ENCODE measurements at places on chromosomes 16 and 17.
A peak's percentile ranks its signal among the peaks of the same experiment; 100 is the strongest.

DNA sequence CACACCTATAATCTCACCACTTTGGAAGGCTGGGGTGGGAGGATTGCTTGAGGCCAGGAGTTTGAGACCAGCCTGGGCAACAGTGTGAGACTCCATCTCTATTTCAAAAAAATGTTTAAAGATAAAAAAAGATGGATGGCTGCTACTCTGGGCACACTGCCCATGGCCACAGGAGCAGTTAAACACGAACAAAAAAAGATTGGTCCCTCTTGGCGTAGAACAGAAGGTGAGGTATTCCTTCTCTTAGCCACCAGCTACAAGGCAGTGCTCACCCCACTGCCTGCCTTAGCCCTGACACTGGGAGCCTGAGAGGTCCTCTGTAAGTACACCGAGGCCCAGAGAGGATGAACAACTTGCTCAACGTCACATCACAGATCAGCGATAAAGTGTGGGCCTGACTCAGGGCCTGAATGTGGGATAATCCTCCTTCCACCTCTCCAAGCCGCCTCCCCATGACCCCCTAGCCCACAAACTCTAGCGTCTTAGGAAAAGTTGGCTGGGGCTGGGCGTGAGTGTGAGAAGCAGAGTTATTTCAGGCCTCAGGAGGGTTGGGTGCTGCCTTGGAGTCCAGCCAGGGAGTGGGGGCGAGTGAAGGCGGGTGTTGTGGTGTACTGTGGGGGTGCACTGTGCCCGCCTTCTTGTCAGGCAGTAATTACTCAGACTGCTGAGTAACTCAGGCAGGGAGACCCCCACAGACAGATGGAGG lies 2.3 kb upstream of the DPH1 start:
- no peak for DNase-seq

DNA sequence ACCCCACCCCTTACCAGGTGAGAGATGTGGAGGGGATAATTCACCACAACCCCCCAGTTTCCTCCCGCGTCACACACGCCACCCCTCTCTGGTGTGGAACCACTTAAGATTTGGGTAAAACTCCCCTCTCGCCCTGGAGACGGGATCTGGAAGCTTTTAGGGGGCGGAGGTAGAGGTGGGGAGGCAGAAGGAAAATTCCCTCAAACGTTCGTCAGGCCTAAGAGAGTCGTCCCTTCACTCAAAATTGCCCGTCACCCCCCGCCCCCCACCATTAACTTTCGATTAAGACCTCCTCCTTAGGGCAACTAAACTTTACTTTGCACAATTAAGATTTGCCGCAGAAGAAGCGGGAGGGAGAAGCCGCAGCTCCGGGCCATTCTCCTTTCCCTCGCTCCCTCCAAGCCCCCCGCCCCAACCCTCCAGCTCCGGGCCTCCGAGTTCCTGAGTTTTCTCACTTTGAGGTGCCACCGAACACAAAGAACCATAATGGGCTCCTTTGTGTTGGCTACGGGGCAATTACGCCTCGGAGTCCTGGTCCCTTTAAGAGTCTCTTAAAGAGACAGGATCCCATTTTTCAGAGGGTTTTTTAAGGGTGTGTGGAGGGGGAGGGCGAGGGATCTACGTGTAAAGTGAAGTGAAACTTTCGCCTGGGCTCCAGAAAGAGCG lies 985 bp upstream of the FZD2 start:
- peak; percentile 28 for DNase-seq

GRCh38 chr17:78879635-78880186 lies 23.3 kb downstream of the CEP295NL start:
- no peak for DNase-seq

DNA sequence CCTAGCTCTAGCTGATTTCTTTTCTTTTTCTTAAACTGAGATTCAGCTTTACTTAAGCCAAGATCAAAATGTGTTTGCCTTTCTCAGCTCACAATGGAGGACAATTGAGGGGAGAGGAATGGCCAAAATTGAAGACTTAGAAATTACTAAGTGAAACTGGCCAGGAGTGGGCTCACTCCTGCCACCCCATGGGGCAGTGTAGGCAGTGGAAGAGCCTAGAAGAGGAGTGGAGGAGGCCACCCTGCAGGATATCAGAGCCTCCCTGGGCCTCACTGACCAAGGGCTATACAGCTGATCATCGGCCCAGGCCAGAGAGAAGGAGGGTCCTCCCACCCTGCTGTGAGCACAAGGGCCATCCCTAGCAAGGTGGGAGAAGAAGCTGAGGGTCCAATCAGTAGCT lies 119.8 kb downstream of the CCT6B start:
- DNase-seq = no peak

GRCh38 chr17:18038149-18038850 lies 668 bp downstream of the ATPAF2 start:
- DNase-seq = no peak

DNA sequence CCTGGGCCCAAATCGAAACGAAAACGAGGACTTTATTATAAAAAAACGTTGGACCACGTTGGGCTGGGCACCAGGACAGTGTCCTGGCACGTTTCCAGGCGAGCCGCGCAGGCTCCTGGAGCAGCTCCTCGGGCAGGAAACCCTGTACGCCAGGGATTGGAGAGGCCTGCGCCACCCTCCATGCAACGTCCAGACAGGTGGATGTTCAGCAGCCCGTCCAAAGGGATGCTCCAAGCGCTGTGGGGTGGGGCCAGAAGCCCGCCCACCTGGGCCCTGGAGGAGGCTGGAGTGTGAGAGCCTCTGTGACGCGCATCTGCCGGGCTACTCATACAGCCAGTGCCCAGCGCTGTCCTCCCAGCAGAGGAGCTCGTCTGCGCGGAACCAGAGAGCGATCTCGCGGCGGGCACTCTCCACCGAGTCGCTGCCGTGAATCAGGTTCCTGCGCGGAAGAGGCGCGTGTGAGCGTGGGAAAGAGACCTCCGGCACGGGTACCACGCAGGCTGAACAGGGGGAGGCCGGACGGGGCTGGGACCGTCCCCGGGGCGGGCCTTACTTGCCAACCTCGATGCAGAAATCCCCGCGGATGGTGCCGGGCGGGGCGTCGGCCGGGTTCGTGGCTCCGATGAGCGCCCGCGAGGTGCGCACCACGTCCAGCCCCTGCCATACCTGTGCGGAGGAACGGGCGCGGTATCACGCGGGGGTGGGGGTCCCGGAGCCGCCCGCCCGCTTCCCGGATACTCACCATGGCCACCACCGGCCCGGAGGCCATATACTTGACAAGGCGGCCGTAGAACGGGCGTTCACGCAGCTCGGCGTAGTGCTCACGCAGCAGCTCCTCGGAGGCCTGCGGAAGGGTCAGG lies 785 bp downstream of the NME3 start:
- peak; percentile 64 for DNase-seq

DNA sequence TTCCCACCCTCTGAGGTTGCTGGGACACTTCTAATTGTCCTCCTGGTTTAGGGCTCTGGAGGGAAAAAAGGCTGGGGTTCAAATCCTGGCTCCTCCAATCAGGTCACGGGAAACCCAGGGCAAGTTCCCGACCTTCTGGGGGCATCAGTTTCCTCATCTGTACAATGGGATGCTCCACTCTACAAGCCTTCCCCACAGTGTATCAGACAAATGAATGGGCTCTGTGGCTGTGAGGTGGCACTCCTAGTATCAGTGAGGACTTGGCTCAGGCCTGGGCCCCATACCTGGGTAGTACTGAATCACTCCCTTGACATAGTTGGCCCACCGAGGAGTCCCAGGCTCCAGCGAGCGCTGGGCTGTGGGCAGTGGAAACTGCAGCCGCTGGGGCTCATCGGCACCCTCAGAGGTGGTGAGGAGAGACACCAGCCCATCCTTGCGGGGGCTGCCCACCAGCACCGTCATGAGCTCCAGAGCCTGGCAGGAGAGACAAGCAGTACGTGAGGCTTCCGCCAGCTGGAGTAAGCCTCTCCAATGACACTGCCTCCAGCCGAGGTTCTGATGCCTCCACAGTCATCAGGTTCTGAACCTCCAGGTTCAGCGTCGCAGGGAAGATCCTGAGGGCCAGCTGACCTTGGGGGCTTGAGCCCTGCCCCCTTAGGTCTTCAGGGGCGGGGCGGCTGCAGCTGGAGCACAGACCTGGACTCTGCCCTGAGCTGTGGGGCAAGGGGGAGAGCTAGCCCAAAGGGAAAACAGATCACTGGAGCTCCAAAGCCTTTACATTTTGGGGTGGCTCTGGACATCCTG lies 1.2 kb downstream of the GALK1 start:
- no peak for DNase-seq

- no peak for DNase-seq
Observed at GRCh38 chr16:55376045-55376444, 52.0 kb downstream of the IRX6 start.

DNA sequence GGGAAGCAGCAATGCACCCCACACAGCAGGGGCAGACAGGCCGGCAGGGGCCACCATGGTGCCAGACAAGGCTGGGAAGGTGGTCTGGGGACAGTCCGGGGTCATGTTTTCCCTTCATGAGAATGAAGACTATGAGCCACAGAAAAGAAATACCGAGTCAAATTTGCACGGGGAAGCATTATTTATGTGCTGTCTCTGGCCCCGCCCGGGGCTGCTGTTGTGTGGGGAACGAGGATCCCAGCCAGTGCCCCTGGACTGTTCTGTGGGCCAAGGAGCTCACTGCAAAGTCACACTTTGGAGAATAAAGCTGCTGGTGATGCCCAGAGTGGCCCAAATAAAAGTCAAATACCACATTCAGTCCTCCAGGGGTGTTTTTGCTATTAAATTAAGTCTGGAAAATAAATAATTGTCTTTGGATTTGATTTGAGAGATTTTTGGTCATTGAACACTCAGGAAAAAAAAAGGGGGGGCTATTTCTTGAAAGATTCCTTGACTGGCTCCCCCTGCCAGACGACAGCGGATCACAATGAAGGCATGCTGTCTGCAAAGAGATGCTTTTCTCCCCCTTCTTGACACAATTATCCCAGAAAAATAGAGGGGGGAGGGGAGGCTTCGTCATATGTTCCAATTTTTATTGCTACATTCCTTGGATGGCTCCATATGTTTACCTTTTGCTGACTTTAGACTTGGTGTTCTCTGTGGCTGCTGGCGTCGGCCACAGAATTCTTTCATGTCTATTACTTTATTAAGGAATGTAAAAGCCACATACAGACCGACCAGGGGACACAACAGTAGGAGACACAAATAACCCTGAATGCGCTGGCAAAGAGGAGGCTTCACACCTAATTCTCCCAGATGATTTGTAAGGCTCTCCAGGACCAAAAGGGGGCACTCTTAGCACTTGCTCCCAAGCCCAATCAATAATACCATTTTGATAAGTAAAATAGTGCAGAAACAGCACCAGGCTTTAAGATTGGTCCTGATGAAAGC lies 27.1 kb upstream of the ANKFN1 start:
- peak; percentile 19 for DNase-seq

DNA sequence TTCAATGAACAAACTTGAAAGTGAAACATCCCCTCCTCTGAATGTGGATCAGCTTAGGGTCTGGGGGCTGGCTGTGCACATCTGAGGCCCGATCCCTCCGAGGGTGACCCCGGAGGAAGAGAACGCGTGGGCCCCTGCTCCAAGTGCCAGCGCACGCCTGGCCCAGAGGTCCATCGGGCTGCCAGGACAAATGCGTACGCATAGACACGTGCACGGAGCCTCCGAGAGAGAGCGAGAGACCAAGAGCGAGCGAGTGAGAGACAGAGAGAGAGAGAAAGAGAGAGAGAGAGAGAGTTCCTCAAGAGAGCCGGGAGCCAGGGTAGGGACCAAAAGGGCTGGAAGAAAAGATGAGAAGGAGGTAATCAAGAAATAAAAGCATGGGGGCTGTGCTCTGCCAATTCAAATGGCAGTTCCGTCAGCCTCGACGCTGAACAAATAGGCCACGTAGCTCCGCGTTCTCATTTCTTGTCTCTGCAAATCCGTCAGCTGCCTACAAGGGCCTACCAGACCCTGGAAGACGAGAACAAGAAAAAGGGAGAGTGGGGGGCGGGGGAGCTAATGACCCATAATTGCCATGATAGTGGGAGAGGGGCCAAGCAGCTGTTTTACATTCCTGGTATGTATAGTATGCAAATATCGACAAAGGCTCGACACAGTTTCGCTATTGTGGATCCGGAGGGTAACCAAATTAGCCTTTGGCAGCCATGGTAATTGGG lies 435.3 kb upstream of the ZFHX3 start:
- no peak for DNase-seq

DNA sequence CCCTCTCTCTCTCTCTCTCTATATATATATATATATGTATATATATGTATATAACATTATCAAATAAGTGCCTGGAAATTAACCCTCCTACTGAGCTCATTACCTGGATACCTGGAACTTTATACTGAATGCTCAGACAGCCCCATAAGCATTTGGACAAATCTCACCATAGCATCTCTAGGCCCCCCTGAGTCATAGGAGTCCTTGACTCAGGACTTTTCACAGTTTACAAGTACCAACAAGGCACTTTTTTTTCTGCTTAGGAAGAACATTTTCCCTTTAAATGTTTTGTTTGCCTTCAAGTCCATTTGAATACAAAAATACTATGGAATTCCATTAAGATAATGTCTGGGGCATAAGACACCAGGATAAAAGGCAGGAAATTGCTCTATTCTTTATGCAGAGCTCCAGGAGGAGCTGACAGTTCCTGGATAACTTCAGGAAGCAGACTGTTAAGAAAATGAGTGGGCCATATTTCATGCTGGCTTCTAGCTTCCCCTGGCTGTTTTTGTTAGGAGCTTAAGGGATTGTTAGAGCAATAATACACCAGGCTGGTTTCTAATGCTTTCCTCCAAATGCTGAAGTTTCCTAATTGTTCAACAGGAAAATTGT lies 171.7 kb upstream of the ASIC2 start:
- DNase-seq = no peak

- no peak for DNase-seq
Observed at GRCh38 chr16:89137666-89138512, 33.7 kb upstream of the CDH15 start.

DNA sequence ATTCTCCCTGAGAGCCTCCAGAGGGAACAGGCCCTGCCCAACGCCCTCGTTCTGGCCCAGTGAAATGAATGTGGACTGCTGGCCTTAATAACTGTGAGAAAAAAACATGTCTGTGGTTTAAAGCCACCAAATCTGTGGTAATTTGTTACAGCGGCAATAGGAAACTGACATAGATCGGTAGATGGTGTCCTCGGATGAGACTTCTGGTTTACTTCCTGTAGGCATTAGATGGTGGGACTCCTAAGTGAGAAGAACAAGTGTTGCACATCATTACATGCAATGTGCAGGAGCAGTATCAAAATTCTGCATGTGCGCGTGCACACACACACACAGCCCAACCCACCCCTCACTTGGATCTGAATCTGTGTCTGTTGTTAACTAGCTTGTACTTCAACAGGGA lies 42.0 kb downstream of the CDK5R1 start:
- DNase-seq = no peak
